ENCODE measurements at places on chromosomes 12 and 14.

- DNase-seq = no peak
Measured at GRCh38 chr12:43318021-43318420, 234.0 kb downstream of the ADAMTS20 start.

- DNase-seq = no peak
Measured at GRCh38 chr12:132143336-132144071, 615 bp downstream of the DDX51 start.

GRCh38 chr12:79555028-79555925 is 135.5 kb downstream of the PAWR start:
- no peak for DNase-seq

DNA sequence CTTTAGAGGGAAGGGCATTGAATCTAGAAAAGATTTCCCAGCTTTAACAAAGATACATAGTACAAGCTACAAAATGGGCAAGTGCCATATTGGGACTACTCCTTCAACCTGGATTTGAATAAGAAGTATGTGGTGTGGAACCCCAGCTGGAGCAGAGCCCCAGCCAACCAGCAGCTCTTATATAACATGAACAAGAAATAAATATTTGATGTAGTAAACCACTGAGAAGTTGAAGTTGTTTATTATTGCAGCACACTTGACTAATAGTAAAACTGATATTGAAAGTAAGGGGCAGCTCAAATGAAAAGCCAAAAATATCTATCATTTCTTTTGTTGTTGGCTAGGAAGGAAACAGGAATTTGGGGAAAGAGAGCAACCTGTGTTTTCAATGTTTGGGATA is 701.8 kb downstream of the TMTC2 start:
- no peak for DNase-seq

DNA sequence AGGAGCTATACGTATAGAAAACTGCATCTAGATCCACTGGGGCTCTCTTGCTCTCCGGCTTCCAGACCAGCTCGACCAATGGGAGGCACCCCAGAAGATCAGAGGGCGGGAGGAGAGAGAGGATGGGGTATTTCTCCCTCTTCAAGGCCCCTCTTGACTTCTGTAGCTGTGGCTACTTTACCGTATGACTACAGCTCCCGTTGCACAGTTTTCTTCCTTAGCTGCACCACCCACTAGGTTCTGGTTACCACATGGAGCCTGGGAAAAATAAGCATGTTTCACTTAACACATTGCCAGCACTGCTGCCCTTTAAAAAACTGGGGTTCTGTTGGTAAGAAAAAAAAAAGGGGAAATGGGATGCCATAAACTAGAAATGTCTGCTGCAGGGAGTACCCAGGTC is 214.4 kb downstream of the TBX5 start:
- no peak for DNase-seq

DNA sequence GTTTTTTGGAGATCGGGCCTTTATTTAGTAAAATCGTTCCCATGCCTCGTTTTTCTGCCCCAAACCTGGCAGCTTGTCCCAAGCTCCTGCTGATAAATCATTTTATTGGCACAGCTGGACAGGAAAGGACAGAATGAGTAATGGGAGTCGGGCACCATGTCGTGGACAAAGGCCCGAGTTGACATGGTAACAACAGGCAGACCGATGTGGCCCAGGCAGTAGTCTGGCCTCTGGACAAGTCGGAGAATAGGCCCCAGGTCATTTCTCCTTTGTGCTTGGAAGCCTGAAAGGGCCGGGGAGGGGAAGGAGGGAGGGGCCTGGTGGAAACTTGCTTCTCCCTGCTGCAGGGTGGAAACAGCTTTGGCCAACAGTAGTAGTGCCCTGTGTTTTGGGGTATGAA is 234.9 kb downstream of the SUDS3 start:
- no peak for DNase-seq

All from Daoy (cell line).